T-cell (primary cell): ENCODE measurements at places on chromosomes 5 and 9.

DNA sequence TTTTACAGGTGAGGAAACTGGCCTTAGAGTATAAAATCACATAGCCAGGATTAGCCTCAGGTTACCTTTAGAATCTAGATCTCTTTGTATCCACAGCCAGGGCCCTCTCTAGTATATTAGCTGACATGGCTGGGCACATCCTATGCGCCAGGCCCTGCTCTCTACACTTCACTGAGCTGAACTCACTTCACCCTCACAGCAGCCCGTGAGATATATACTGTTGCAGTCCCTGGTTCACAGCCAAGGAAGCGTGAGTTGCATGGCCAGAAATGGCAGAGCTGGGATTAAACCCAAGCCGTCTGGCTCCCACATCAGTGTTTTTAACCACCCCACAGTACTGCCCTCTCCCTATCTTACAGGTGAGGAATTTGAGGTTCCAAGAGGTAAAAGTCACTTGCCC is 58.4 kb downstream of the DAB2IP start:
- H3K36me3 ChIP-seq: no peaks in the 10 kb centered on the region
- no peak overlapping the region for H3K4me3 ChIP-seq

- no peaks in the 10 kb centered on the region for H3K4me1 ChIP-seq
- H3K36me3 ChIP-seq: no peaks in the 10 kb centered on the region
- DNase-seq: no peak
- H3K4me3 ChIP-seq: no peak overlapping the region
These were observed 192.4 kb upstream of the EFNA5 start for GRCh38 chr5:107863125-107863524.

DNA sequence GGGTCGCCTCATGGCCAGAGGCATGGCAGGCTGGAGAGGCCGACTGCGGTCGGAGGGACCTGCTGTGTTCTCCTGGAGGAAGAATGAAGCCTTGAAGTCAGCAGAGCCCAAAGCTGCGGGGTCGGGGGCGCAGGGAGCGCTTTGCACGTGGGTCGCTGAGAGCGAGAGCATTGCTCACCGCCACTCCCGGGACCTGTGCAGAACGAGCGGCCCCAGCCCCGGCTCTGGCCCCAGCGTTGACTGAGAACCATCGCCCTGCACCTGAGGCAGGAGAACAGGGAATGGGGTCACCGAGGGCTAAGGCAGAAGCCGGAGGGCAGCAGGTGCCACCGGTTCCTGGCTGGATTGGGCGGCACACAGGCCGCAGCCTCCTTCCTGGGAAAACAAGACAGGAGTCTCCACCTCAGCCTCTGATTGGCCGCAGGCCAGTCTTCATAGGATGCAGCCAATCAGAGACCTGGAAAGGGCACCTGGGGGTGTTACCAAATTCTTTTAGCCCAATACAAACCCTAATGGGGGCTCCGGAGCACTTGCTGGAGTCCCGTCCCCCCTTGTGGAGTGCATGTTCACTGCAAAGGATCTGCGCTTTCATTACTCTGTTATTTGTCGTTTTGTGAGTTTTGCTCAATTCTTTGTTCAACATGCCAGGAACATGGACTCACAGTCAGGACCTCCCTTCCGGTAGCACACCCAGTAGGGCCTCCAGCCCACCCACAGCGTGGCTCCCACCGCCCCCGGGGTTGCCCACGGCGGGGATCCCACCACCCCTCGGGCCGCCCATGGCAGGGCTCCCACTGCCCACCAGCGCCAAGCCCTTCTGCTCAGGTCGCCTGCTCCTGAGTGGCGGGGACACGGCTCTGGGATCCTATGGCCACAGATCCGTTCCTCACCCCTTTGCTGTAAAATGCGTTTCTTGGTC is 24.7 kb upstream of the SLC6A19 start:
- H3K4me1 ChIP-seq: no peaks in the 10 kb centered on the region
- H3K36me3 ChIP-seq: no peaks in the 10 kb centered on the region
- H3K27ac ChIP-seq: no peak overlapping the region
- no peak overlapping the region for H3K4me3 ChIP-seq
- DNase-seq: no peak

GRCh38 chr5:1029945-1030625 is 21.5 kb downstream of the NKD2 start:
- no peaks in the 10 kb centered on the region for H3K4me1 ChIP-seq
- H3K4me3 ChIP-seq: no peak overlapping the region
- H3K27ac ChIP-seq: no peak overlapping the region
- peaks cover 66% of the 10 kb centered on the region for H3K27me3 ChIP-seq
- DNase-seq: no peak
- H3K36me3 ChIP-seq: no peaks in the 10 kb centered on the region

- DNase-seq: no peak
- H3K27me3 ChIP-seq: no peaks in the 10 kb centered on the region
- H3K36me3 ChIP-seq: no peaks in the 10 kb centered on the region
These were observed 68.0 kb upstream of the IL7R start for GRCh38 chr5:35788724-35789123.

GRCh38 chr5:108711898-108712297 is 35.8 kb upstream of the FER start:
- no peak for DNase-seq
- no peaks in the 10 kb centered on the region for H3K27me3 ChIP-seq
- no peaks in the 10 kb centered on the region for H3K4me1 ChIP-seq
- no peak overlapping the region for H3K27ac ChIP-seq
